ENCODE measurements at places on chromosomes 13 and 19. TPM values are rescaled to one million over a fixed set of nuclear protein-coding genes. Genes with fewer than 3 reads are reported as not detected.

TEX26 gene
- total RNA-seq: not detected

LIPE gene
- total RNA-seq: 7.2 TPM

PRSS57 gene
- total RNA-seq: not detected

CEACAM4 gene
- total RNA-seq: not detected

ELSPBP1 gene
- total RNA-seq: not detected

SIGLEC5 gene
- total RNA-seq: not detected

PSG2 gene
- total RNA-seq: not detected

ZNF628 gene
- 0.76 TPM for total RNA-seq

FNDC3A gene
- 87.6 TPM for total RNA-seq

CEACAM20 gene
- total RNA-seq: not detected
